ENCODE measurements at places on chromosomes 2 and 18.

- DNase-seq: no peak
Measured at GRCh38 chr2:227256605-227257004, 68.4 kb upstream of the MFF start.

DNA sequence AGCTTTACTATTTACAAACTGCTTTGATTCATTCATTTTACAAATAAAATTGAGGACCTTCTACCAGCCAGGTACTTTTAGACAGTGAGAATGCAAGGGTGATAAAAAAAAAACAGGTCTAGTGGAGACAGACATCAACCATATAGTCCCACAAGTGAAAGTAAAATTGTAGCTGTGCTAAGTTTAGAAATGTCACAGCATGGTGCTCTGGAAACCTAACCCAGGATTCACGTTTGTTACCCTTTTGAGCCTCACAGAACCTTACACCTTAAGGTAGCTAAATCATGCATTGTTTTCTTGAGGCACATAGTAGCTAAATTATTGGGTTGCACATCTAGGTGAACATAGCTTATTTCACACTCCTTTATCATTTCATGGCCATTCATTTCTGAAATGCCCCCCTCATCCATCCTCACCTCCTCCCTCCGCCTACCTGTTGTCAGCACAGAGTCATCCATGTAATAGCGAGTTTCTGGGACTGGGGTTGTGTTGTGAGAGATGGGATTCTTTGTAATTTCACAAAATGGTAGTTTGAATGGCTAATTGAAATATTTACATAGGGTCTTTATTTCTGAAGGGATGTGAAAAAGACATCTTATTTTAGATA lies 7.1 kb downstream of the MTA3 start:
- DNase-seq: no peak

GRCh38 chr18:34222307-34223163 lies 2.2 kb downstream of the NOL4 start:
- no peak for DNase-seq

- no peak for DNase-seq
Measured at GRCh38 chr2:36618381-36618780, 20.4 kb upstream of the FEZ2 start.

GRCh38 chr2:4898706-4899105 lies 793.5 kb upstream of the SOX11 start:
- no peak for DNase-seq
